Omental fat pad (tissue), 4 donors: ENCODE measurements at places on chromosomes 6 and 20. TPM values are rescaled to one million over a fixed set of nuclear protein-coding genes. Genes with fewer than 3 reads are reported as not detected.

The POM121L2 gene
- not detected for total RNA-seq

DNA sequence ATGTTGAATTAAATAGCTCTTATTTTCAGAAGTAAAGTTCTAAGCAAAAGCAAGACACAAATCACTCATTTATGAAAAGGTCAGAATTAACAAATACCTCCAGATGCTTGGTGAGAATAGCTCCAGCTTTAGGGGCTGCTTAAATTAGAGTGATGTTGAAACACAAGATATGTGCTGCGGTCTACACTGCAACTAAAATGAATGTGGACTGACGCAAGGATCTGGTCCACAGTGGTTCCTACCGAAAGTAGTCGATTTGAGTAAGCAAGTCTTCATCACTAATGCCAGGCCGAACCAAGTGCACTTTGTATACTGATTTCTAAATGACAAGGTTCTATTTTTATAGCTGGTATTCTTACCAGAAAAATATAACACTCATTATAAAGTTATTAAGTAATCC is 96.3 kb downstream of the PRDM1 start:
- DNase-seq: no peak

- DNase-seq: no peak
These were observed 80.7 kb downstream of the THBS2 start for GRCh38 chr6:169172946-169173345.

The ACSS1 gene
- 45.4 TPM for total RNA-seq

DNA sequence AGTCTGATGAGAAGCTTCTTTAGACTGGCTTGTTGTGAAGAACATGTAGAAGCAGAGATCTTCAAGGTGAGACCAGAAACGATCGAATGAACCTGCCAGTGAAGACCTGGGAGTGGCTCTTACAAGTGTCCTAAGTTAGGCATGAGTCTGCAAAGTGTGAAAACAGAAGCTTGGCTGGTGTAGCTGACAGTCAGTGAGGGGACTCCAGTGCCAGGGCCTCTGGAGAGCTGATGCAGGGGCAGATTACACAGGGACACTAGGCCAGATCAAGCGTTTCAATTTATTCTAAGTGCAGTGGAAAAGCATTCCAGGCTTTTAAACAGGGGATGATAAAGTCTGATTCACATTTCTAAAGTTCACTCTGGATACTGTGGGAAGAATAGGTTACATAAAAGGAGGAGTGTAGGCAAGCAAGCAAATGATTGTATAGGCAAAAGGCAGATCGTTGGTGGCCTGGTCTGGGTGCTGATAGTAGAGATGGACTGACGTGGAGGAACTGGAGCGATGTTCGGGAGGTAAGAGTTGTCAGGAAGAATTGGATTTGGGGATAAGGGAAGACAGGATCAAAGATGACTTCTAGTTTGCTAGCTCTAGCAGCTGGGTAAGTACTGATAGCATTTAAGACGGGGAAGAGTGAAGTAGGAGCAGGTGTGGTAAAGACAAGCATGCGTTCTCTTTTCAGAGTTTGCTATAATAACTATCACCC is 133.5 kb downstream of the MAN1A1 start:
- DNase-seq: no peak
